HT-29 (cell line): ENCODE measurements at places on chromosomes 1 and 21. TPM values are rescaled to one million over a fixed set of nuclear protein-coding genes. Genes with fewer than 3 reads are reported as not detected.

Gene INSRR
- total RNA-seq, result 0.03 TPM in 1 of 2 replicates, not detected in the other

Gene LEFTY1
- 0.05 and 0.13 TPM in 2 replicates for total RNA-seq

Gene ACKR1
- not detected in 2 replicates for total RNA-seq

Gene RHOC
- total RNA-seq, result 374 and 385 TPM in 2 replicates

Gene CYP4A22
- total RNA-seq, result not detected in 2 replicates

Gene OR2T33
- not detected in 2 replicates for total RNA-seq

Gene PRRX1
- not detected in 2 replicates for total RNA-seq

Gene ERG
- total RNA-seq, result not detected in 2 replicates

Gene FAM151A
- not detected in 2 replicates for total RNA-seq

Gene CD1E
- not detected in 2 replicates for total RNA-seq

Gene ADAM30
- not detected in 2 replicates for total RNA-seq

Gene ZSWIM5
- 0.71 and 0.91 TPM in 2 replicates for total RNA-seq

Gene SMCP
- total RNA-seq, result not detected in 2 replicates

Gene OR6N1
- total RNA-seq, result not detected in 2 replicates

Gene AMY1B
- total RNA-seq, result not detected in 2 replicates

Gene PGLYRP4
- total RNA-seq, result not detected in 2 replicates

Gene C1QTNF12
- total RNA-seq, result 4.1 and 6.0 TPM in 2 replicates

Gene PSMG1
- 48.8 and 50.9 TPM in 2 replicates for total RNA-seq

Gene C8B
- not detected in 2 replicates for total RNA-seq
